ENCODE measurements at places on chromosomes 6 and 20.

GRCh38 chr20:52150440-52151258, 40.9 kb downstream of the ZFP64 start:
- DNase-seq: no peak

GRCh38 chr6:15363523-15364400, 117.9 kb downstream of the JARID2 start:
- DNase-seq: no peak

DNA sequence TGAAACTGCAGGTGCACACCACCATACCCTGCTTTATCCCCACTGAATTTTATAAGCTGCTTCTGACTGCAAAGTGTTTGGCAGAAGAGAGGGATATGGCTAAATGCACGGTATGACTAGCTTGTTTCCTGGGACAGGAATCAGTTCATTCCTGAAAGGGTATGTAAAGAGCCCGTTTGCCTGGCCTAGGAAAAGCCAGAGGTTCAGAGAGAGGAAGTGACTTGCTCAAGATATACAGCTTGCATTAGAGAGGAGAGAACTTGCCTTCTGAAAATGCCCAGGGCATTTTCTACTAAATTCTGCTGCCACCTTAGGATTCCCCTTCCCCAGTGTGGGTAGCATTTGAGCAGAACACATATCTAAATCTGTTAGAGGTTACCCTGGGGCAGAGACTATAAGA, 683 bp upstream of the GCNT2 start:
- DNase-seq: no peak

- DNase-seq: no peak
Observed at GRCh38 chr20:7463290-7463689, 477.0 kb downstream of the HAO1 start.

DNA sequence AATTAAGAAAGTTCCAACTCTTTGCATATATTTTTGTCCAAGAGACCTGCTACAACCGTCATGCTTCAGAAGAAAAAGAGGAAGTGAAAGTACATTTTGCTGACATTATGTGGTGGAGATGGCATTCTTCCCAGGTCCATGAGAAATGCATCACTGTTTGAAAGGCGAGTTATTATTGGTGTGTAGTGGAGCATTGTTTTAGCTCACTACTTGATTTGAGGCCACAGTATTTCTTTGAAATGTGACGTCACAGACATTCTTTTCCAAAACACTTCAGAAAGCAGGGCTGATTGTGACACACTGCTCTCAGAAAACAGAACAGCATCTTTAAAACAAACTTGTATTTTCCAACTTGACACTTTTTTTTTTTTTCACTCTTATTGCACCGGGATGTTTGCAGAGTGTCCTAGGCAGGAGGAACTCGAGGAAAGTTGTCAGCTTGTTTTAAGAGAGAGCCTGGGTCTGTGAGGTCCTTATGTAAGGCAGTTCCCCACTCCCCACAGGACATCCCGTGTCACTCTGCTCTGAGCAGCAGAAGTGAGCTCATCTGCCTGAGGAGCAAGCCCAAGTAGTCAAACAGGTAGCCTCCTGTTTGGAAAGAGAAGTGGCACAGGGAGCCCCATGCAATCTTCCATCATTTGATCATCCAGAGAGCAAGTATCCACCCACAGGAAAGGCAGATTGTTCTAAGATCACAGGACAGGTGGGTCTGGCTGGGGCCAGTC, 1.1 kb downstream of the SPTLC3 start:
- DNase-seq: no peak

- DNase-seq: no peak
Observed at GRCh38 chr6:158751921-158752320, 67.2 kb downstream of the EZR start.

DNA sequence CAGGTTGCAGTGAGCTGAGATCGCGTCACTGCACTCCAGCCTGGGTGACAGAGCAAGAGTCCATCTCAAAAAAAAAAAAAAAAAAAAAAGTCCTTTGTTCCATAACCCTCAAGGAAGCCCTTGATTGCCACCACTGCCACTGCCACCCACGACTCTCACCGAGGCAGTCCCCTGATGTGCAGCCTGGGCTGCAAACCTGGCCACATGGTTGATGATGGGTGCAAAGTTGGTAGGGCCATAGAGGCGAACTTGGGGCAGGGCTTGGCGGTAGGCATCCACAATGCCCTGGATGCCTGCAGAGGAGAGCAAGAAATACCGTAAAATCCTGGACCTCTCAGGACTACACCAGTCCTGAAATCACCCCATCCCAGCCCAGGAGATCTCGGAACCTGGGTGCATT, 11.5 kb downstream of the SPAG4 start:
- DNase-seq: no peak

GRCh38 chr20:24423390-24424313, 45.8 kb upstream of the SYNDIG1 start:
- DNase-seq: no peak

- DNase-seq: no peak
Observed at GRCh38 chr6:136609873-136610706, 59.9 kb upstream of the MAP7 start.

GRCh38 chr6:27213544-27214125, 33.9 kb upstream of the PRSS16 start:
- no peak for DNase-seq

- DNase-seq: no peak
Observed at GRCh38 chr20:58721951-58722778, 29.6 kb downstream of the NPEPL1 start.
